MM.1S (cell line): ENCODE measurements at places on chromosomes 6 and 20.

GRCh38 chr6:22653980-22654610, 84.7 kb downstream of the HDGFL1 start:
- no peaks in the 10 kb centered on the region for H3K36me3 ChIP-seq
- H3K27ac ChIP-seq = no peak overlapping the region
- no peaks in the 10 kb centered on the region for H3K27me3 ChIP-seq

DNA sequence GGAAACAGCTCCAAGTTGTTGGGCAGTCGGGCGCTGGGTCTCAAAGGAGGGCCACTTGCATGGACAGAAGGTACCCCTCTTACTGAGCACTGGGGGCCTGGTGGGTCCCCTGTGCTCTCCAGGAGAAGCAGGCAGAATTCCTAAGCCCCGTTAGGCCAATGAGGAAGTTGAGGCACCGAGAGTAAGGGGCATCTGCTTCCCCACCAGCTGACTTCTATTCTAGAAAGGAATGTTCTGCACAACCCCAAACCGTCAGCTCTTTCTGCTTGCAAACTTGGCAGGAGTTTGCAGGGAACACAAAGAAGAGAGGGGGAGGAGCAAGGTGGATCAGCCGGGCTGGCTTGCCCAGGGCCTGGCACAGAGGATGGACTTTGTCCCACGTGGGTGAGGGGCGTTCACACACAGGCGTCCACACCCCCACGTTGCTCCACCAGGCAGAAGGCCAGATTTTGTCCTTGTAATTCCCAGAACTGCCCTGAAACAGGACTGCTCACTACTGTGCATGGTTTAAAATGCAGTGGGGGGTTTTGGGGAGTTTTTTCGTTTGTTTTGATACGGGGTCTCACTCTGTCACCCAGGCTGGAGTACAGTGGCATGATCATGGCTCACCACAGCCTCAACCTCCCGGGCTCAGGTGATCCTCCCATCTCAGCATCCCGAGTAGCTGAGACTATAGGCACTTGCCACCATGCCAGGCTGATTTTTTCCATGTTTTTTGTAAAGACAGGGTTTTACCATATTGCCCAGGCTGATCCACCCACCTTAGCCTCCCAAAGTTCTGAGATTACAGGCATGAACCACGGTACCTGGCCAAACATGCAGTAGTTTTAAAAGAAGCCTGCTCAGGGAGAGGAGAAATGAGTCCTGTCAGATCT, 93.3 kb downstream of the SNX5 start:
- H3K4me3 ChIP-seq = no peak overlapping the region
- DNase-seq = no peak
- H3K27me3 ChIP-seq = no peaks in the 10 kb centered on the region
- H3K4me1 ChIP-seq = peaks cover 14% of the 10 kb centered on the region
- no peaks in the 10 kb centered on the region for H3K36me3 ChIP-seq
- H3K27ac ChIP-seq = no peak overlapping the region

- H3K4me3 ChIP-seq = no peak overlapping the region
- no peaks in the 10 kb centered on the region for H3K27me3 ChIP-seq
- H3K36me3 ChIP-seq = no peaks in the 10 kb centered on the region
Observed at GRCh38 chr6:169949511-169950097, 198.2 kb downstream of the ERMARD start.

- peak; percentile 48 for DNase-seq
- H3K36me3 ChIP-seq = no peaks in the 10 kb centered on the region
- H3K27ac ChIP-seq = no peak overlapping the region
- peaks cover 30% of the 10 kb centered on the region for H3K27me3 ChIP-seq
- no peaks in the 10 kb centered on the region for H3K4me1 ChIP-seq
Observed at GRCh38 chr20:50635676-50636600, 55.4 kb downstream of the RIPOR3 start.

- H3K4me3 ChIP-seq = no peak overlapping the region
- no peaks in the 10 kb centered on the region for H3K36me3 ChIP-seq
- no peaks in the 10 kb centered on the region for H3K4me1 ChIP-seq
- DNase-seq = peak; percentile 35
- no peak overlapping the region for H3K27ac ChIP-seq
Observed at GRCh38 chr6:128731249-128732165, 151.4 kb upstream of the LAMA2 start.

- no peak overlapping the region for H3K27ac ChIP-seq
- no peak overlapping the region for H3K4me3 ChIP-seq
- no peak for DNase-seq
- H3K27me3 ChIP-seq = no peaks in the 10 kb centered on the region
- H3K4me1 ChIP-seq = peaks cover 8% of the 10 kb centered on the region; the same call in 1 of the 2 replicates
Observed at GRCh38 chr6:108068618-108069017, 5.9 kb downstream of the OSTM1 start.

DNA sequence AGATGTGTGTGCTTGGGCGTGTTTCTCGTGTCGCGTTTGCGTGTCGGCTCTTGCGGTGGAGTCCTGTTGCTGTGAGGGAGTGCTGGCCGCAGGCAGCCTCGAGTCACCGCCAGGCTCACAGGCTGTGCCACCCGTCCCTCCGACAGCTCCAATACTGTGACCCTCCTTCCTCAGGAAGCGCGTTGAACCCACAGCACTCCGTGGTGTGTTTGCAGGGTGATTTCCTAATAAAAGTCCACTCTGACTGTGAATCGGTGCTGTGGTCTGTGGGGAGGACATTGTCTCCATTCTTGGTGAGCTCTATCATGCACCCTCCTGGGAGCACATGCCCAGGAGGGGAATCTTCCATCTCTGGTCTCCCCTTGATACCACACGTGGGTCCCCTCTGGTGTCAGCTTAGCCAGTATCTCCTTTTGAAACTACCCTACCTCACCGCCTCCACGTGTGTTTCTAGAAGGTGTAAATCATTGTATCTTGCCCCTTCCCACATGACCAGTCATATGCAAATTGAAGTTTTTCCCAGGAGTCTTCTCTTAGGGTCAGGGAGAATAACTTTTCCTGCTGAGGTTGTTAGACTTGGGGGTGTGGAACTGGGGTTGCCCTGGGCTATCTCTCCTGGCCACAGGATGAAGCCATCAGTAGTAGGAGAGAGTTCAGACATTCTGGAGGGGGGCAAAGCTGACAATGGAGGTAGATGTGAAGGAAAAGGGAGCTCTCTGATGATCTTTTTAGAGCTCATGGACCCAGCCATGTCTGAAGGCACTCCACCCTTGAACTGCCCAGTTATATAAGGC, 13.3 kb upstream of the PCMTD2 start:
- H3K27ac ChIP-seq = no peak overlapping the region
- peaks cover 99% of the 10 kb centered on the region for H3K27me3 ChIP-seq
- no peak for DNase-seq

- no peaks in the 10 kb centered on the region for H3K36me3 ChIP-seq
- no peak overlapping the region for H3K27ac ChIP-seq
- no peak for DNase-seq
- no peak overlapping the region for H3K4me3 ChIP-seq
Observed at GRCh38 chr6:93584300-93584699, 164.9 kb upstream of the EPHA7 start.

DNA sequence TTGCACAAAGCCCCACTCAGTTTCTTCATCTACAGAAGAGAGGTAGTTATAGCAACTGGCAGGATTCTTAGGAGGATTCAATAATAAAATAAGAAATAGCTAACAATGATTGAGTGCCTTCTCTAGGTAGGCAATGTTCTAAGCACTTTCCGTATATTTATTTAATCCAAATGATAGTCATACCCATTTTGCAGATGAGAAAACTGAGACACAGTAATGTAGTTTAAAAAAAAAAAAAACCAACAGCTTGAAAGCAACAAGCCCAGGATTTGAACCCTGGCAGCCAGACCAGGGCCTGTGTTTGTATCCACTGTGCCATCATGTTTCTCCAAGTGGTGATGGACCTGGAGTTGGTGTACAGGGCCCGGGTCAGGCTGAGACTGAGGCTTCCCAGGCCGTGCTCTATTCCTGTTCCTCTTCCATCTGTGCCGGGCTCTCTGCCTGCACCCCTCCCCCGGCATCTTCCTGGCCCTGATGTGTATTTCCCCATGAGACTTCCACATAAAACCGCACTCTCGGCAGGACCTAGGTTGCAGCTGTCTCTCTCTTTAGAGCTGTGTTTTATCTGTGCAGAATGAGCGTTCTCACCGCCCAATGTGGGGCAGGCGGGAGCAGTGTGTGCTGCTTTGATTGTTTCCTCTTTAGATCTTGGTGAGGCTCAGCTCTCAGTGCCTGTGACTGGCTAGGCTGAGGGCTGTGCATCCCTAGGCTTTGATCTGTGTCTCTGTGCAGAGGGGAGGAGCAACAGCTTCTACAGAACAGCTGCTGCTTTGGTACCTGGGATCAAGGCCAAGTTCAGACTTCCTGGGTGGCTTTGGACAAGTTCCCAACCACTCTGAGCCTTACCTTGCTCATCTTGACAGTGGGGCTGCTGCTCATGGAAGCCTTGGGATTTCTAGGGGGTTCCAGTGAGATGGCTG, 49.5 kb downstream of the TOX2 start:
- H3K4me3 ChIP-seq = no peak overlapping the region
- DNase-seq = peak; percentile 68
- H3K27ac ChIP-seq = peak overlapping the region; percentile 52
- no peaks in the 10 kb centered on the region for H3K27me3 ChIP-seq
- peaks cover 29% of the 10 kb centered on the region for H3K4me1 ChIP-seq
- H3K36me3 ChIP-seq = no peaks in the 10 kb centered on the region

DNA sequence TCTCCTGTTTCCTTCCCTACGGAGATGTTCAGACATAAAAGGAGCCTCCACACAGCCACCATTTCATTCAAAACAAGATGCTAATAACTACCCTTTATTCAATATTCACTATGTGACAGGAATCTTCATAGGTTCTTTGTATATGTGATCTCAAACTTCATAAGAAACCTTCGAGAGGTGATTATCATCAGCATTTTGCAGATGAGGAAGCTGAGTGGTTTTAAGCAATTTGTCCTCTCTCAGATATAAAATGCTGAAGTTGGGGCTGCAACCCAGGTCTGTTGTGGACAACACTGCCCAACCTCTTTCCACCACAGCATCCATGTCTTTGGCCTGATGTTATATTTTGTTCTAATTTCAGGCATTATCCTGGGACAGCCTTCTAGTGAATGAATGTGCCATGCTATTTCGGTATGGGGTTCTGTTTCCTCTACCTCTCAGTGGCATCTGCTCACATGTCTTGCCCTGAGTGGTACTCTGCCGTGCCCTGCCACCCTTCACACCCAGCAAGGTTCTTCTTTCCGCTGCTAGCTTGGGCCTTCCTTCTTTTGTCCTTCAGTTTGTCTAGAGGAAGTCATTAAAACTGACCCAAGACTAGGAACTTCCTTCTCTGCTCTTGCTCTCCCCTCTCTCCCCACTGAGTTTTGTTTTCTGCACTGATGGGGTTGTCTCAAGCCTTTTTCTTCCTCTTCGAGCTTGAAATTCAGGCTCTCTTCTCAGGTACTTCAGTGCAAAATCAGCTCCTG, 300.9 kb upstream of the PRDM1 start:
- no peaks in the 10 kb centered on the region for H3K27me3 ChIP-seq
- H3K4me1 ChIP-seq = peaks cover 50% of the 10 kb centered on the region
- H3K4me3 ChIP-seq = no peak overlapping the region
- DNase-seq = no peak

DNA sequence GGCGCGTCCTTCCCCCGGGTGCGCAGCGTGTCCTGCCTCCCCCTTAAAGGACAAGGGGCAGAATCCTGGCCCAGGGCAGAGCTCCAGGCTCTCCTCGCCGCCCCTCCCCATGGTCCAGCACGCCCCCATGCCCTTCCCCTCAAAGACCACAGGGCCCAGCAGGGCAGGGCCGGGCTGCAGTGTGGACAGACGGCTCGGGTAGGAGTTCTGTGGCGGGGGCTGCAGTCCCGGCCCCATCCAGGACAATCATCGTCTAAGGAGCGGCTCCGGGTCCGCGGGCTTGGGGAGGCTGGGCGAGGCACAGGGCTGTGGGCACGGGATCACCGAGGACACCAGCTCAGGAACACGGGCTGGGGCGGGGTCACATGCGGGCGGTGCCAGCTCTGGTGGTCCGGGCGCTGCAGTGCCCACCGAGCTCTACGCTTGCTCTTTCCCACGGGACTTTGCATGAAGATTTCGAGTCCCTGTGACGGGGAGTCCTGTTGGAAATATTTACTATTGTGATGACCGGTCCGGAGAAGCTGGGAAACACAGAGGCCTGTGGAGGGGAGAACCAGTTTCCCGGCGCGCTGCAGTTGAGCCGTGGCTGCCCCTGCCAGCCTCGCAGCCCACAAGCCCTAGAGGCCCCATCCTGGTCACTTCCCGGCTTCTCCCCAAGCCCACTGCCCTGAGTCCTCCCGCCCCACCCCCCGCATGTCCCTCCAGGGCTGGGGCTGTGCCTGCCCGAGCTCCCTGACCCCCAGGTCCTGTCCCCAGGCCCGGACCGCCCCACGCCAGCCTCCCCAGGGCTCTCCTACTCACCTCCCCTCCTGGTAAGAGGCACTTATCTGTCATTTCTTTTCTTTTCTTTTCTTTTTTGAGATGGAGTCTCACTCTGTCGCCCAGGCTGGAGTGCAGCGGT, 20.6 kb downstream of the SLC17A9 start:
- no peaks in the 10 kb centered on the region for H3K36me3 ChIP-seq
- H3K27ac ChIP-seq = no peak overlapping the region
- no peak for DNase-seq
- peaks cover 13% of the 10 kb centered on the region for H3K4me1 ChIP-seq
- peaks cover 92% of the 10 kb centered on the region for H3K27me3 ChIP-seq
- H3K4me3 ChIP-seq = no peak overlapping the region

DNA sequence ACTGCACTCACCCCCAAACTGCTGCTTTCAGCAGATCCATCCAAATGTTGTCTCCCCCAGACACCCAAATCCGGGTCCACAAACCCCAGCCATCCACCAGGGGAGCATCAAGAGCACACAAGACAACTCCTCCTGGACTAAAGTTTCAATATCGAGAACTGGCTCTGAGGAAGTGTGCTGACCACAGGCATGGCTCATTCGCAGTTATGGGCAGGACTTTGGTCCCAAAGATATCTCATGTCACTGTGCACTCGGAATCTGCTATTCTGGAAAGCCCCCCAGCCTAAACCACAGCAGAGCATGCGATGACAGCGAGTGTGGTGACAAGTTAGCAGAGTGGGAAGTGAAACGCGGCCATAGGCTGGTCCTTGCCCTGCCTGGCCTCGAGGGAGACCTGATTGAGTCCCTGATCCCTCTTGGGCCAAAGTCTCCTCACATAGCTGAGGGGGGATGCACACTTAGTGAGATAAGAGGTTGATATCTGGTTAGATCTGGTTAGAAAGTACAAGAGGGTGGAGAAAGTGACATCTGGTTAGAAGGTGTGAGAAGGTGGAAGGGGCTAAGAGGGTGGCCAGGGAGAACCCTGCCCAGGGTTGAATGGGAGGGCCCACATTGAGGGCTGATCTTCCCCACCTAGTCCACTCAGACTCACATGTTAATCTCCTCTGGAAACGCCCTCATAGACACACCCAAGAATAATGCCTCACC, 149.7 kb downstream of the MRPL14 start:
- DNase-seq = peak; percentile 85
- peak overlapping the region; percentile 44; the same call in 1 of the 2 replicates for H3K27ac ChIP-seq
- H3K4me3 ChIP-seq = no peak overlapping the region
- no peaks in the 10 kb centered on the region for H3K36me3 ChIP-seq
- H3K4me1 ChIP-seq = peaks cover 19% of the 10 kb centered on the region

DNA sequence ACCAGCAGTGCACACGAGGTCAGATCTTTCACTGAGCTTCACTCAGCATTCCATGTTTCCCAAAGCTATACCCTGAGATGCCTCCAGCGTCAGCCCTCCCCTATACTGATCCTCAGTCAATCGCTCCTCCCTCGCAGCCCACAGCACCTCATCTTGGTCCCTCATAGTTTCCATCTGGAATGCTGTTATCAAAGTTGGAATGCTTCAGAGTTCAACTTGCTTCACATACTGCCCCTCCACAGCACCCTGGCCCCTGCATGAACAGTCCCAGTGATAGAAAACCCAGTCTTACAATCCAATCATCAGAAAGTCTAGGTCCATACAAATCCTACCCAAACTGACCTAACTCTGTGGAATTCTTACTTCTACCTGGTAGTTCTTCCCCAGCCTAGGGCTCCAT, 20.0 kb downstream of the SPAG4 start:
- no peak overlapping the region for H3K4me3 ChIP-seq
- DNase-seq = no peak
- H3K27me3 ChIP-seq = no peaks in the 10 kb centered on the region
- H3K36me3 ChIP-seq = no peaks in the 10 kb centered on the region
